Lower lobe of right lung (tissue), 2 donors: ENCODE measurements at places on chromosomes 6 and 20. TPM values are rescaled to one million over a fixed set of nuclear protein-coding genes. Genes with fewer than 3 reads are reported as not detected.

- H3K4me1 ChIP-seq = no peaks in the 10 kb centered on the region
- no peaks in the 10 kb centered on the region for H3K36me3 ChIP-seq
- no peak for DNase-seq
- H3K4me3 ChIP-seq = no peak overlapping the region
These were observed 107.1 kb downstream of the PSMB1 start for GRCh38 chr6:170445971-170446370.

DNA sequence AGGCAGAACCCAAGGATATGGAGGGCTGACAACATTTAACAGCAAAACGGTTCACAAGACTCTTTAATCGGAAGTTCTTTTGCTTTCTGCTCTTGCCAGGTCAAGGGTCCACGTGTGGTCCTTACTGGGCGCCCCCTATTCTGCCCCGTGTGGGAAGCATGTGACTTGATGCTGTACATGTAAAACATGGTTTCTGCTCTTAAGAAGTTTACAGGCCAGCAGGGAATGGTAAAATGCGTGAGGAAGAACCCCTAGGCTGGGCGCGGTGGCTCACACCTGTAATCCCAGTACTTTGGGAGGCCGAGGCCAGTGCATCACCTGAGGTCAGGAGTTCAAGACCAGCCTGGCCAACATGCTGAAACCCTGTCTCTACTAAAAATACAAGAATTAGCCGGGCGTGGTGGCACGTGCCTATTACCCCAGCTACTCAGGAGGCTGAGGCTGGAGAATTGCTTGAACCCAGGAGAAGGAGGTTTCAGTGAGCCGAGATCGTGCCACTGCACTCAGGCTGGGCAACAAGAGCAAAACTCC lies 19.3 kb downstream of the ZNF217 start:
- no peak overlapping the region for H3K27ac ChIP-seq
- H3K27me3 ChIP-seq = no peaks in the 10 kb centered on the region
- no peak for DNase-seq
- peaks cover 88% of the 10 kb centered on the region for H3K36me3 ChIP-seq

GRCh38 chr6:126913651-126914050 lies 204.8 kb upstream of the RSPO3 start:
- H3K4me3 ChIP-seq = no peak overlapping the region
- no peaks in the 10 kb centered on the region for H3K36me3 ChIP-seq
- H3K27me3 ChIP-seq = no peaks in the 10 kb centered on the region

GRCh38 chr20:17875981-17876385 lies 92.6 kb downstream of the SNX5 start:
- H3K4me3 ChIP-seq = no peak overlapping the region
- H3K36me3 ChIP-seq = no peaks in the 10 kb centered on the region
- no peaks in the 10 kb centered on the region for H3K27me3 ChIP-seq
- H3K27ac ChIP-seq = no peak overlapping the region
- DNase-seq = no peak

The SLPI gene
- 1,714 TPM for total RNA-seq

The RBPJL gene
- total RNA-seq = not detected

GRCh38 chr6:129188795-129189194 lies 305.9 kb downstream of the LAMA2 start:
- DNase-seq = no peak
- no peaks in the 10 kb centered on the region for H3K27me3 ChIP-seq
- no peaks in the 10 kb centered on the region for H3K36me3 ChIP-seq
- H3K4me1 ChIP-seq = no peaks in the 10 kb centered on the region
- H3K4me3 ChIP-seq = no peak overlapping the region
- no peak overlapping the region for H3K27ac ChIP-seq

DNA sequence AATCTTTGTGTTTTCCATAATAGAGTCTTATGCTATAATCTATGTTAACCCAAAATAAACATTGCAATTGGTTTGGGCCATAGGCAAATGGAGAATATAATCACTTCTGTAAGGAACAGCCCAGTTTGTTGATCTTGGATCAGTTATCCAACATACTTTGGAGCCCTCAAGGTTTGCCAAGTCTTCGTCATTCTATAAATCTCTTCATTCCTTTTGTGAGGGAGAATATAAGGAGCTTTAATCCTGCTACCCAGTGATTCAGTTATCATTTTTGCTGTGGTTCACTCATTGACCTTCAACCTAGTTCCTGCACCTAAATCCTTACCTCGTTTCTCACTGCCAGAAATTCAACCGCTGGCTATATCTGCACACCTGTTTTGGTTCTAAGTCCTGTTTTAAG lies 500.3 kb upstream of the PTCHD4 start:
- no peak overlapping the region for H3K4me3 ChIP-seq
- no peaks in the 10 kb centered on the region for H3K36me3 ChIP-seq
- no peaks in the 10 kb centered on the region for H3K4me1 ChIP-seq
- DNase-seq = no peak

DNA sequence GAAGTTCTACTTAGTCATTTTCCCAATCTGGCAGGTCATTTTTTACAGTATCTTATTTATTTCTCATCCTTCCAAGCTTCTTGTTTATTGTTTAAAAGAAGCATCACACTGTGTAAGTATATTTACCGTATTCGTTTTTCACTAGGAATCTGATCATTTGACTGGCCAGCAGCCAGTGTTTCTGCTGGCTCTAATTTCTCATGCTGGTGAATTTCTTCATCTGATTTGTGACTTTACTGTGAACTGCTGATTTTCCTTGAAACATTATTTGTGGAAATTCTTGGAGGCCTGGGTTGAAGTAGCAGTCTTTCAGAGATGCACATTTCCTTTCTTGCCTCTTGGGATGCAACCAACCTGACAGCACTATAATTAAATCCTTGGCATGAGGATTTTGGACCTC lies 65.9 kb downstream of the PREP start:
- H3K36me3 ChIP-seq = peaks cover 12% of the 10 kb centered on the region
- H3K4me3 ChIP-seq = no peak overlapping the region
- H3K27ac ChIP-seq = no peak overlapping the region
- H3K4me1 ChIP-seq = no peaks in the 10 kb centered on the region
- H3K27me3 ChIP-seq = no peaks in the 10 kb centered on the region

DNA sequence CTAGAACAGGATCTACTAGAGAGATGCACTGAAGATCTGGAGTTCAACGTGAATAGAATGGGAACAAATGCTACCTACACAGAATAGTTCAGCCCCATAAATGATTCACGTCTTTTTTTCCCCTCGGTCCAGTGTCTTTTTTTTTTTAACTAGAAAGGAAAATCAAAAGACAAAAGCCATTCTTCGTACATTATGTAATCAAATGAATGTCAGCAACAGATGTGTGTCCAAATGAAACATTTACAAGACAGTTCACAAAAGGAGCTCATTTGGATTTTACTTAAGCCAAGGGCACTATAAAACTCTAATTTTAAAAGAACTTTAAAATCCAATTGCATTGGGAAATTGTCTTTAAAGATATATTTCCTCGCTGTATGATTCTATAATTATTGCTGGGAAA lies 42.4 kb downstream of the FAM184A start:
- H3K27me3 ChIP-seq = no peaks in the 10 kb centered on the region
- no peak overlapping the region for H3K4me3 ChIP-seq
- no peak overlapping the region for H3K27ac ChIP-seq
- H3K4me1 ChIP-seq = peaks cover 14% of the 10 kb centered on the region

GRCh38 chr20:41453010-41453950 lies 86.7 kb upstream of the EMILIN3 start:
- H3K36me3 ChIP-seq = peaks cover 93% of the 10 kb centered on the region
- H3K4me3 ChIP-seq = no peak overlapping the region
- H3K27ac ChIP-seq = no peak overlapping the region
- no peak for DNase-seq

The SLA2 gene
- total RNA-seq = 1.4 TPM

DNA sequence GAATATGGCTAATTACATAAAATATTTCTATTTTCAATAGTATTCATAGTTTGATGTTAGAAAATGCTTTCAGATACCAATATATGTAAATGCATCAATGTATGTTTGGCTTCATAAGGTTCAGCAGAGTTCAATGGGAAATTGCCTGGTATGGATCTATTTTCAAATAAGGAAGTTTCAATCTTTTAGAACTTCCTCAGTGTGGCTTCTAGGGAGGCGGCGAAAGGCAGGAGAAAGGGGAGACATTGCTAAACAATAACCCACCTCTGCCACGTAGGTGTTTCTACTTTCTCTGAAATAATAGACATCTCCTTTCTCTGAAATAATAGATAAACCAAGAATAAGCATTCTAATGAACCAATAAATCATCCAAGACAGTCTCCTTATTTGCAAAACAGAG lies 237.7 kb upstream of the RAB32 start:
- no peak overlapping the region for H3K4me3 ChIP-seq
- no peaks in the 10 kb centered on the region for H3K27me3 ChIP-seq
- H3K4me1 ChIP-seq = no peaks in the 10 kb centered on the region
- H3K36me3 ChIP-seq = no peaks in the 10 kb centered on the region
- H3K27ac ChIP-seq = no peak overlapping the region
- DNase-seq = no peak

The ACTL10 gene
- total RNA-seq = 1.3 TPM

GRCh38 chr6:107246972-107247615 lies 131.8 kb upstream of the BEND3 start:
- H3K4me1 ChIP-seq = peaks cover 5% of the 10 kb centered on the region
- H3K36me3 ChIP-seq = no peaks in the 10 kb centered on the region
- peak overlapping the region; percentile 44 for H3K27ac ChIP-seq
- no peaks in the 10 kb centered on the region for H3K27me3 ChIP-seq
- no peak overlapping the region for H3K4me3 ChIP-seq

DNA sequence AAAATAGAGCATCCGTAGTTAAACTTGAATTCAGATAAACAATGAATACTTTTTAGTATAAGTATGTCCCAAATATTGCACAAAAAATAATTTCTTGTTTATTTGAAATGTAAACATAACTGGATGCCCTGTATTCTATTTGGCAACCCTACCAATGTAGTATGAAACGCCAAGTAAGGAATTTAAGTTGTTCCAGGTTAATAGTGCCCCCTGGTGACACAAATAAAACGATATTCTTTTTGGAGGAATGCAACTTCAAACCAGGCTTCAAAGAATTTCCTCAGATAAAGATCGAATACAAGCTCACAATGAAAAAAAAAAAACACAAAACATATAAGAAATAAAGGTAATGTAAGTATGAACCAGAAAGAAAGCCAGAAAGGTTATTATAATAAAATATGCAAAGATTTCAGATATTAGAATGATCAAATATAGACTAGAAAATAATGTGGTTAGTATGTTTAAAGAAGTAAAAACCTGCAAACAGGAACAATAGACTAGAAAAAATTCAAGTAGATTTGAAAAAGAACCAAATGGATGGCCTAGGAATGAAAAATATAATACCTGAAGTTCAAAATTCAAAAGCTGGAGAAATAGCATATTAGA lies 18.4 kb upstream of the AKAP7 start:
- DNase-seq = no peak
- H3K4me3 ChIP-seq = no peak overlapping the region

GRCh38 chr6:131122516-131122915 lies 12.8 kb upstream of the AKAP7 start:
- no peak overlapping the region for H3K27ac ChIP-seq
- H3K36me3 ChIP-seq = no peaks in the 10 kb centered on the region
- no peak overlapping the region for H3K4me3 ChIP-seq
- H3K27me3 ChIP-seq = no peaks in the 10 kb centered on the region

The COL11A2 gene
- total RNA-seq = 0.77 TPM

DNA sequence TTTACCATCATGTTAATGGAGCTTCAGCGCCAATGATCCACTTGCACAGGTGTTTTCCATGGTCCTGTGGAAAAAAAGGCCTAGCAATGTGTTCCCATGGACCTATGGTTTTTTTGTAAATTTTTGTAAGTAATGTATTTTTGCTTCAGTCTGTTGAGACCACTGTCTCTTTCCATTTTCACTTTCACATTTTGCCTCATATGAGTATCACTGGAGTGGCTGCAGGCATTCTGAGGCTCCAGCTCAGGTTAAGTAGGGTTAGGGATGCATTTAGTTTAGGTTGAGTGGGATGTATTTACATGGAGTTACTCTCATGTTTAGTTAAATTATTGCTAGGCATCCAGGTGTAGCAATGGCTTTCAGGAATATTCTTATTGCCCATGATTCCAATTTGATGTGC lies 19.2 kb upstream of the LMBRD1 start:
- no peak for DNase-seq
- H3K27ac ChIP-seq = no peak overlapping the region
- peaks cover 9% of the 10 kb centered on the region for H3K4me1 ChIP-seq
- H3K4me3 ChIP-seq = no peak overlapping the region

GRCh38 chr6:122788208-122788607 lies 850 bp upstream of the SMPDL3A start:
- H3K27ac ChIP-seq = peak overlapping the region; percentile 93
- no peak for DNase-seq
- no peaks in the 10 kb centered on the region for H3K27me3 ChIP-seq
- H3K36me3 ChIP-seq = no peaks in the 10 kb centered on the region
- no peak overlapping the region for H3K4me3 ChIP-seq

- H3K4me3 ChIP-seq = no peak overlapping the region
- no peaks in the 10 kb centered on the region for H3K27me3 ChIP-seq
- DNase-seq = no peak
- H3K27ac ChIP-seq = no peak overlapping the region
- no peaks in the 10 kb centered on the region for H3K36me3 ChIP-seq
These were observed 86.1 kb downstream of the FOXC1 start for GRCh38 chr6:1695546-1696462.

- no peak overlapping the region for H3K27ac ChIP-seq
- no peak for DNase-seq
- no peaks in the 10 kb centered on the region for H3K27me3 ChIP-seq
- H3K36me3 ChIP-seq = no peaks in the 10 kb centered on the region
These were observed 195.5 kb upstream of the FBXL4 start for GRCh38 chr6:99143108-99143861.

The PNLDC1 gene
- total RNA-seq = 0.27 TPM

The FLRT3 gene
- 60.7 TPM for total RNA-seq
